HEK293T (cell line): ENCODE measurements at places on chromosomes 3 and 15.

DNA sequence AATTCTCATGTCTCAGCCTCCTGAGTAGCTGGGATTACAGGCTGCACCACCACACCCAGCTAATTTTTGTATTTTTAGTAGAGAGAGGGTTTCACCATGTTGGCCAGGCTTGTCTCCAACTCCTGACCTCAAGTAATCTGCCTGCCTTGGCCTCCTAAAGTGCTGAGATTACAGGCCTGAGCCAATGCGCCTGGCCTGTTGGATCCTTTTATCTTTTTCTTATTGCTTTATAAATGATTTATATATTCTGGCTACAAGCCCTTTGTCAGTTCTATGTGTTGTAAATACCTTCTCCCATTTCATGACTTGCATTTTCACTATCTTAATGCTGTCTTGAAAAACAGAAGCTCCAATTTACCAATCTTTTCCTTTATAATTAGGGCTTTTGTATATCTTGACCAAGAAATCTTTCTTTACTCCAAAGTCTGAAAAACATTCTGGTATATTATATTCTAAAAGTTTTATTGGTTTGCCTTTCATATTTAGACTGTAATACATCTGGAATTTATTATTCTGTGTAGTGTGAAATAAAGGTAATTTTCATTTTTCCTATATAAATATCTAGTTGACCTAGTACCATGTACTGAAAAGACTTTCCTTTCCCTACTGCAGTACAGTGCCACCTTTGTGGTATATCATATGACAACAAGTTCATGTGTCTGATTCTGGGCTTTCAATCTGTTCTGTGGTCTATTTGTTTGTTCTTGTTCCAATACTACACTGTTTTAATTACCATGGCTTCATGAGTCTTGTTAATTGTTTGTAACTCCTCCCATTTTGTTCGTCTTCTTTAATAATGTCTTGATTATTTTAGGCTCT, 52.9 kb upstream of the RNU6-1 start:
- DNase-seq: no peak

DNA sequence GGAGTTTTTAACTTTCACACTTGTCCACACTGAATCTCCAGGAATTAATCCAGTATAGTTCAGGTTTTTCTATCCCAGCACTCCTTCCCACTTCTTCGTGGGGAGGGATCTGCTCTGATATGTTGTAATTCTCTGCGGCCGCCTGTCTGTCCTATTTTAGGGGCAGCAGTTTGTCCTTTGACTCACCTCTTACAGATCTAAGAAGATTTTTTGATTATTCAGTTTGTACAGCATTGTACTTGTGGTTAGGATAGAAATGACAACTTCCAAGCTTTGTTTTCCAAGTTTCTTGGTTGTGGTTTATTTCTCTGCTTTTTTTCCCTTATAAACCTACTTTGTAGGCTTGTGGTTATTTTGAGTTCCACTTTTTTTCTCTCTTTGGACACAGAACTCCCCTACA, 601.7 kb downstream of the SI start:
- no peak for DNase-seq

DNA sequence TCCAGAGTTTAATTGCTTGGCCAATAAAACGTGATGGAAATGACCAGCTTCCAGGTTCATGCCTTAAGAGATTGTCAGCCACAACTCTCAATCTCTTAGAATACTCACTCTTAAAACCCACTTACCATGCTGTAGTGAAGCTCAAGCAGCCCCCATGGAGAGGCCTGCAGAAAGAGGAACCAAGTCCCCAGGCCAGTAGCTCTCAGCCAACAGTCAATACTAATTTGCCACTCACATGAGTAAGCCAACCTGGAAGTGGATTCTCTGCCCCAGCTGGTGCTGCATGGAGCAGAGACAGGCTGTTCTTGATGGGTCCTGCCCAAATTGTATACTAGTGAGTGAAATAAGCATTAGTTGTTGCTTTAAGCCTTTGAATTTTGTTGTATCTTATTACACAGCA, 155.9 kb downstream of the OXSM start:
- DNase-seq: no peak

GRCh38 chr15:25051399-25052154, 96.8 kb downstream of the SNRPN start:
- DNase-seq: no peak

DNA sequence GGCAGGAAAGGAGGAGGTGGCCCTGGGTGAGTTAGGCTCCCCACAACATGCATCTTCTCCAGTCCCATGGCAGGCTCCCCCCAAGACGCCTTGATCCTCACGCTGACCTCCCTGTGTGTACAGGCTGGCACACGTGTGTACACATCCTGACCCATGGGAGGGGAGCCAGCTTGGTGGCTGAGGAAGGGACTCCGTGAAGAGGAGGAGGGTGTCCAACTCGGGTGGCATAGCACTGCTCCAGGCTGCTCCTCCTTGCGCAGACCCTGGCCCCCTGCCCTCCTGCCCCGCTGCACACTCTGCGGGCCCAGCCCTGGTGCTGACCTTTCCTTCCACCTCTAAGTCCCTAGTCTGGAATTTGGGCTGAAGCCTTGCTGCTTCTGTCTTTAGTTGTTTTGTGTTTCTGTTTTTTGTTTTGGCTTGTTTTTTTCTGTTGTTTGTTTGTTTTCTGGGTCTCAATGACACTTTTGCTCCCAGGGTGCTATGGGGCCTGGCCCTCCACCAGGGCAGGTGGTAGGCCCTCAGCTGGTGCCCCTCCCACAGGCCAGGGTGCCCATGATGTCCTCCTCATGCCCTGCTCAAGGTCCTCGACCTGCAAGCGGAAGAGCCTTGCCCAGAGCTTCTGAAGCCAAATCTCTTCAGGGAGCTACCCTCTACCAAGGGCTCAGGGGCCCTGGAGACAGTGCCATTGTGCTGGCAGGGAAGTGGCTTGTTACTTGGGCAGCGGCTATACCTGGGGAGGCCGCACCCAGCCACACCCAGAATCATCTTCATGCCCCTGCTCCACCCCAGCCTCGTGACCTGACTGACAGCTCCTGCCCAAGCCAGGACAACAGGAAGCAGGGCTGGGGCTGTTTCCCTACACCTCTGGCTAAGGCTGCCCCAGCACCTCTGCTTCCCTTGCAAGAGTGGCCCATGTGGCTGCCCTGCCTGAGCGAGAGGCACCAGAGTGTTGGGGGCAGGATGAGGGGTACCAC, 5.1 kb downstream of the EPHB3 start:
- no peak for DNase-seq
